ENCODE measurements at places on chromosomes 4 and X.

GRCh38 chr4:26830033-26830432 lies 30.6 kb upstream of the STIM2 start:
- no peak for DNase-seq

DNA sequence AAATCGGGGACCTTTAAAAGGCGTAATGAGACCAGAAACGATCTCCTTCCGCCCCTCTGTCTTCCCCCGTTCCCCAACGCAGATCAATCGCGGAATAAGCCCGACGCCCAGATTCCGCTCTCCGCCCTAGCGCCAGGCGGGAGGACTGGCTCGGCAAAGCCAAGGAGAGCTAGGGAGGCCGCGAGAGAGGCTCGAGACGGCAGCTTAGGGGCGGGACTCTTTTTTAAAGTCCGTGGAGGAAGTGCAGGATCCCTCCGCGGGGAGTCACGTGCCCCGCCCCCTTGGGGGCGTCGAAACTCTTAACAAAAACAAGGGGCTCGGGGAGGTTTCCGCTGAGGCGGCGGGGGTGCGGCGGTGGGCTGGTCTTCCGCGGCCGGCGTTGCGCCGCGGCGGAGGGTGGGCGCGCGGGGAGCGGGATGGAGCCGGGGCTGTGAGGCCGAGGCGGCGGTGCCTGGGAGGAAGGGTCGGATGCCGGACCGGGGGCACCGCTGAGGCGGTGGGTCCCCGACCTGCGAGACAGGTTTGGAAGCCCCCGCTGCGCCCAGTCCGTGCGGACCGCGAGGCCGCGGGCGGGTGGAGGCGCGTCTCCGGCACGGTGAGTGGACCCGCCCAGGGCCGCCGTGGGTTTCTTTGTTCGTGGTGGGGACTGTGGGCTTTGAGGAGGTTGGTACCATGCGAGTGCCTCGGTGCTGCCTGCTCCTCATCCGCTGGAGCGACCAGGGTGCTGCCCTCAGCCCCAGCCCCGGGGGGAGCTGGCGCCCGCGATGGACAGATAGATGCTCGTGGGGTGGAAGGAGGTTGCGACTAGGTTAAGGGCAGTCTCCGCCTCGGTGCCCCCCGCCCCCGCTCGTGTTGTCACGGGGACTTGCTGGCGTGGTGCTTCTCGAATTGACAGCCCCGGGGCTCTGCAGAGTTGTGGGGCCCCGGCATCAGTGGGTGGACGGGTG lies at the start of gene CCNG2:
TSS of gene CCNG2 (plus strand) at position 296 of the 947 bp plus-strand sequence. CDS start 1,326 bp downstream, outside the sequence.
- peak; percentile 83 for DNase-seq

- no peak for DNase-seq
Measured at GRCh38 chrX:25442499-25442898, 426.7 kb upstream of the ARX start.

DNA sequence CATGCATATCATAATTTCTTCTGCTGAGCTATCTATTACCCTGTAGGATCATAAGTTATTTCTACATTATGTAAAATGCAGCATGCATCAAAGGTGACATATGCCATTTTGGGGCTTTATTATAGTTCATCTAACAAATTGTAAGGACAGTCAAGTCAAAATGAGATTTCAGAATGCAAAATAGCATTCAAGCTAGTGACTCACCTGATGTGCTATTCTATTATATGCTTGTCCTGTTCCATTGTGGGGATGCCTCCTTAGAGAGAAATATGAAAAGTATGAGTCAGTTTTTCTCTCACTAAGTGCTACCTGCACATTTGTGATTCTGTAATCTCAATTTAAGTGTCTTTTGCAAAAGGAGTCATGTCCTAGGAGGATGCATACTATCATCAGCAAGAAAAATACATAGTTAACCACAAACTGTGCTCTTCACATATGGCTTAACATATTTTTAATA lies 647.0 kb upstream of the PCDH10 start:
- no peak for DNase-seq

GRCh38 chr4:113788888-113789287 lies 27.4 kb upstream of the CAMK2D start:
- DNase-seq, result no peak

DNA sequence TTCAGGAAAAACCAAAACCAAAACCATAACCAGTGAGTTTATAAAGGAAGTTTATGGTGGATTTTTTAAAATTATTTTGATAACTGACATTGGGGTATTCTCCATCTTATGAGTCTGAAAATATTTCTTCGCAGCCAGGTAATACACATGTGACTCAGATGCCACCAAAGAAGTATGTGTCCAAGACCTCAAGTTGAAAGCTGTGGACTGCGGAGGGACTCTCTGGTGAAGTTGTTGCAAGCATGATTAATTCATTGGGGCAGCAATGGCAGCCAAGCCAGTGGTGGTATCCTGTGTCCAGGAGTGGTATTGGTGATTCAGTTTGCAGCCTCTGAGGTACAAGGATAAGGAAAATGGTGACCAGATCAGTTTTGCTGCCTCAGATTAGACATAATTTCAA lies 14.0 kb upstream of the ADH5 start:
- no peak for DNase-seq

- no peak for DNase-seq
Measured at GRCh38 chr4:105194328-105195231, 47.9 kb downstream of the TET2 start.

DNA sequence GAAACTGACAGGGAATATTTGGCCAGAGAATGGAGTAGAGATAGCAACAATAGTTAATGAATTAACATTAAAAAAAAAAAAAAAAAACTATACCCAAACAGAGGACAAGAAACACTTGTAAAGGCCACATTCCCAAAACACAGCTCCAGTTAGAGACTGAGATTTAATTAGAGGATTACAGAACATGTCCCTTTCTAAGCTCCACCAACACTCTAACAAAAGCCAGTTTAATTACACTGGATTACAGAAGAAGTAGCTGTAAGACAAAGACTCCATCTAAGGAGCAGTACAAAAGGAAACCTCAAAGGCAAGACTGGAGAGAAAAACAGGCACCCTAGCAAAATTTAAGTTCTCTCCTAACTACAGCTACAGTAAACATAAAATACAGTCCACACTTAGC lies 1247.7 kb upstream of the AGA start:
- no peak for DNase-seq

GRCh38 chr4:55075823-55076716 lies 49.3 kb downstream of the KDR start:
- no peak for DNase-seq

GRCh38 chrX:100596601-100597000 lies 11.9 kb downstream of the TNMD start:
- no peak for DNase-seq

GRCh38 chr4:59869559-59869958 lies 1330.6 kb upstream of the ADGRL3 start:
- no peak for DNase-seq

DNA sequence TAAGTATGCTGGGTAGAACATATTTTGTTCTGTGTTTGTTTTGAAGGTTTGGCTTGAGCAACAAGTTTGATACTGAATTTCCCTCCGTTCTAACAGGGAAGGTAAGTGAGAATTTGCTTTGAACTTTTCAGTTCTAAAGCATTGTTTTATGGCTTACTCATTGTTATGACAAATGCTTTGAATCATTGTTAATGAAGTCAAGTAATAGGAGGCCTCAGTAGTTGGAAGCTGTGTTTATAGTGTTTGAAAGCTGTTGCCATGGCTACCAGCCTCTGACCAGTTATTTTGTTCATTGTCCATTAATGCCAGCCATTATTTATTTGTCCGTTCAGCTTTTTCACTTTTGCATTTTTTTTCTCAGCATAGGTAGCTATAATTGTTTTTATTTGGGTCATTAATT lies 14.4 kb downstream of the CHIC1 start:
- DNase-seq, result no peak

GRCh38 chrX:72019487-72019886 lies 108.8 kb downstream of the NHSL2 start:
- no peak for DNase-seq

DNA sequence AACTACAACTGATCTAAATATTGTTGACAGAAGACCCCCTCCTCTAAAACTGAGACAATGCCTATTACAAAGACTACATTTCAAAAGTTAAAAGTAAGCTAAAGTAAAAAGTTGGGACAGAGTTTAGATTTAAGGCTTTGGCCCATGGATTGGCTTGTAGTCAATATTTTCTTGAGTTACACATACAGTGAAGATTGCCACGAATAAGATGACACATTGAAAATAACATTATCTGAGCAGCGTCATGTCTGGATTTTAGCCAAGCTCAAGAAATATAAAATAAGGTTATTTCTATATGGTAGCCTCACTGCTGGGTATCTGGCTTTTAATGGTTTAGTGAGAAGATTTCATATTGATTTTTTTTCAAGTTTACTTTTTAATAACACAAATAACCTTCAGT lies 266.2 kb upstream of the LDB2 start:
- DNase-seq, result no peak

- DNase-seq, result no peak
Measured at GRCh38 chr4:25884031-25884782, 21.4 kb upstream of the SEL1L3 start.

DNA sequence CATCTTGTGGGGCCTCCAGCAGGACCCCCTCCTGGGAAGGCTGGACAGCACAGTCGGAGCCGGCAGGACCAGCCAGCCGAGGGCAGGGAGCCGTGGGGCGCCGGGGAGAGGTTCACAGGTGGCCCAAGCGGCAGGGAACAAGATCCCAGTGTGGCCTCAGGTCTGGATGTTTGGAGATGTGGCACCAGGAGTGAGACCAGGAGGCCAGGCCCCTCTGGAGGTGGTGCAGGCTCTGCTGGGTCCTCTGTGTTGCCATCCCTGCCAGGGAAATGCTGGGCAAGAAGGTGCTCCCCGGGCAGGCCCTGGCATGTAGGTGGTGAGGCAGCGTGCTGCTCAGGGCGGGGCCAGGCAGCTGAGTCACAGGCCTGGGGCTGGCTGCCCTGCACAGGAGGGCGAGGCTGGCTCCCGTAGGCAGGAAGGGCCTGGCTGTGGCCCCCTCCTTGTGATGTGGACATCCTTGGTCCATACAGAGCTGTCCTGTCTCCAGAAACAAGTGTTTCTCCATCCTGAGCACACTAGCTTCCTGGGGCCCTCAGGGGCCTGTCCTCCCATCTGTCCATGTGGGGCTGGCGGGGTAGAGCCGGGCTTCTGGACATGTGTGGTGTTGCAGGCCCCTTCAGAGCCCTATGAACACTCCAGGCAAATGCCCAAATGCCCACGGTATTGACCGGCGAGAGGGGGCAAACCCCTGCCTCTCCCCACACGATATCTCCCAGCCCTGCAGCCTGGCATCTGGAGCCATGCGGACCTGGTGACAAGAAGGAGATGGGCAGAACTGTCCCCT lies 4.8 kb upstream of the HGFAC start:
- peak; percentile 54 for DNase-seq

GRCh38 chrX:138771047-138771446 lies 59.5 kb upstream of the FGF13 start:
- DNase-seq, result no peak
